ENCODE measurements at places on chromosomes 6 and 20.

DNA sequence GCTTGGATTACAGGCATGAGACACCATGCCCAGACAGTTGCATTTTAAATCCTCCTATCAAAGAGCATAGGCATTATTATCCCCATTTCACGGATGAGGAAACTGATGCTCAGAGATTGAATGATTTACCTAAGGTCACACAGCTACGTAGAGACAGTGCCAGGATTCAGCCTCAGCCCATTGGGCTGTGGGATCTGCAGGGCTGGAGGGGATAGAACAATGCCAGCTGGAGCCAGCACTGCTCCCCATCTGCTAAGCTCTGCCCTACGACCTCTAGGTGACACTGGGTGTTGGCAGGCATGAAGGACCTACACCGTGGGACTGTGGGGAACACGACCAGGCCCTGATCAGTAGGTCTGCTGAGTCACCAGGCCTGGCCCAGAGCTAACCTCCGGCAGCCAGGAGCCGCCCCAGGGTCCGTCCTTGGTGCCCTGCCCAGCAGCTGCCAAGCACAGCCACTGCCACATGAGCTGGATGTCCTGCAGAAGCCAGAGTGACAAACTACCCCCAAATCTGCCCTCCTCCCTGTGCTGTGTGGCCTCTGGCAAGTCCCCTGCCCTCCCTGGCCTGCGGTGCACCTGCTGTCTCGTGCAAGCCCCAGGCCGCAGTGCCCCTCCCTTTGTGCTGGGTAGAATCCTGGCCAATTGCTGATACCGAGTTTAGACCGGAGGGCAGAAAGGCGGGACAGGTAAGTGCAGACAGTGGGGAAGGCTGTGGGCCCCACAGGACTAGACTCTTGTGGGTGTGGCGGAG is 47.6 kb upstream of the PTGIS start:
- no peak for DNase-seq

DNA sequence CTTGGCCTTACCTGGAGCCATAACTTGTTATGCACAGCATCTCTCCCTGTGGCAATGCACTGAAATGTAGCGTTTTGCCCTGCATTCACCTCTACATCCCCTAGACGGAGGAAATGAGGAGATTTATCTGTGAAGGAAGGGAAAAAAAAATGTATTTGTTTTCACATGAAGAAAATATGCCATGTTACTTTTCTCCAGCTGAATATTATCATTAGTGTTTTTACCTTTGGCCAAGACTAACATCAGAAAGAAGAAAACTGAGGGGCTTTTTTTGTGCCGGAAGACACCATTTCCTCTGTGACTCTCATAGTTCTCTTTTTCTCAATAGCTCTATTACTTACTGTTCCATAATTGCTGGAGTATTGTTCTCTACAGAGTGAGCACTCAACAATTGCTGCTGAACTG is 280.4 kb downstream of the PTPRK start:
- DNase-seq, result no peak

GRCh38 chr6:27693766-27694546 is 218.2 kb downstream of the OR2B2 start:
- DNase-seq, result no peak

DNA sequence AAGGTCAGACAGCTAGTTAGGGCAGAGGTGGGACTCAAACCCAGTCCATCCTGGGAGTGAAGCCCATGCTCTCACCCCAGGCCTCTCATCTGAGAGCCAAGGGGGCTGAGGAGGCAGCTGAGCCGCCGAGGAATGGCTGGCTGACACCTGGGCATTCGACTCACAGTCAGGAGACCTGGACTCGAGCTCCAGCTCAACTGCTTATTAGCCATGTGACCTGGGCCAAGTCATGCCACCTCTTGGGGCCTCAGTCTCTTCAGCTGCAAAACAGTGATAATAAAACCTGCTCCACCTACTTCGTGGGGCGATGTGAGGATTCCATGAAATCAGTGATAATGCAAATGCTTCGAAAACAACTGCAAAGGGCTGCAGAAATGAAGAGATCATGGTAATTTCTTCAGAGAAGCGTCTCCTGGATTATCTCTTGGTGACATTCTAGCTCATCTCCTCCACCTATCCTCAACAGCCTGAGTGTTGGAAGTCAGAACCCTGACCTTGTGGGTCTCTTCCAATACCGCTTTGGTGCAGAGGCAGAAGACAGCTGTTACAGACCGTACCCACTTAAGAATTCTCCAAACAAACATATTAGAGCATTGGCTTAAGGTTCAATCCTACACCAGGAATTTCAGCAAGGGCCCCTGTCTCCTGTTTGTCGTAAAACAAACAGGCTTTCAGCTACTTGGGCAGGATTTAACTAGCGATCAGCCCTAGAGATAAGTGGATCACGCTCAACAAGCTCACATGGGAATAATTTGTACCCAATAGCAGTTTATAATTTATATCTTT is 60.0 kb upstream of the PIM1 start:
- DNase-seq, result no peak

GRCh38 chr20:24388828-24389380 is 80.5 kb upstream of the SYNDIG1 start:
- no peak for DNase-seq

DNA sequence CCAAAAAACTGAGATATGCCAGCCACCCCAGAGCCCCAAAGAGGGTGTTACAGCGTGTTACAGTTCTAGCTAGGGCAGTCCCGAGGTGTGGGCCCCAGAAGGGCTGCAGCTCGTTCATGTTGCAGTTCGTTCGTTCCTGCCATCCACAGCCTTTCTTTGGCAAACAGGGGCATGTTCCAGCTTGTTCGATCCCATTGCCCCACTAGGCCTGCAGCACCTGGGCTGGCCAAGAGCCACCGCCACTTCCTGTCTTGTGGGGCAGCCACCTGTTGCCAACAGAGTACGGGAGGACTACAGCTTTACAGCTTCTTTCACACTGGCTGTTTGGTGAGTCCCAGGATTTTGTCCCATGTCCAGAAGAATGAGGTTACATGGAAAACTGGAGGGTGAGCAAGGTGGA is 198.1 kb downstream of the MMUT start:
- no peak for DNase-seq

GRCh38 chr6:152161501-152161900 is 354.0 kb downstream of the ESR1 start:
- no peak for DNase-seq

DNA sequence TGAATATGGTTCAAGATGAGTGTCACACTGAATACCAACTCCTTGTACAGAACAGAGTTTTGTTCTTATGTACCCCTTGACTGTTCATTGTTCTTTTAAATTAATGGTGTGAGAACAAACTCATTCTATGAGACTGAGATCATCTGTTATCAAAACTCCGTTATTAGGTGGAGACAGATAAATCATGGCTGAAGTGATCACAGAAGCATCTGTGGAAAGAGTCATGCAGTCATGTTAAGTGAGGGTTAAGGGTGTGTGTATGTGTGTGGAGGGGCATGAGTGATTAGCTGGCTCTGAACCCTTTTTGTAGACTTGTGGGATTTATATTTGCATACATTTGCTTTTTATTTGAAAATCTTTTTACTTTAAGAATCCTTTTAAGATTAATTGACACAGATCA is 24.7 kb downstream of the ADGRG6 start:
- DNase-seq, result no peak

GRCh38 chr6:16999491-17000436 is 102.1 kb upstream of the STMND1 start:
- DNase-seq, result no peak

DNA sequence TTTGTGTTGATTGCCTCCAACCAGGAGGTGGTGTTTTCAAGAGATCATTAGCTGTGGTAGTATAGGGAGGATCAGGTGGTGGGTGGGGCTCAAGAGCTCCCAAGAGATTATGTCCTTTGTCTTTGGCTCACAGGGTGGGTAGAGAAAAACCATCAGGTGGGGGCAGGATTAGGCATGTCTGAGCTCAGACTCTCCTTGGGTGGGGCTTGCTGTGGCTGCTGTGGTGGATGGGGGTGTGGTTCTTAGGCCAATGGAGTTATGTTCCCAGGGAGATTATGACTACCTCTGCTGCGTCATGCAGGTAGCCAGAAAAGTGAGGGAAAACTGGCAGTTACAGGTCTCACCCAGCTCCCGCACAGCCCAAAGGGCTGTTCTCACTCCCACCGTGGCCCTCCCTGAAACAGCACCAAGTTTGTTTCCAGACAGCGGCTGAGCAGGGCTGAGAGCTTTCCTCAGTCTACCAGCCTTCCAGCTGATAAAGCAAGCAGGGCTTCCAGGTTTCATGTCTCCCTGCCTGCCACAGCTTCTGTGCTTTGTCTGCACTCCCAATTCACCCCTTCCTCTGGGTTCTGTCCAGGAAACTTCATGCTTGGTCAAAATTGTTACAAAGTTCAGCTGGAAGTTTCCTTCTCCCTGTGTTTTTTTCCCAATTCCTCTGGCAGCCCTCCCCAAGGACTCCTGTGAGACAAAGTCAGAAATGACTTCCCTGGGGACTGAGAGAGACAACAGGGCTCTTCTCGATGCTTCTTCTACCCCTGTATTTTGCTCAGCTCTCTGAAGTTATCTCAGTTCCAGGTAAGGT is 481.1 kb upstream of the MAN1A1 start:
- no peak for DNase-seq

GRCh38 chr6:134534708-134535149 is 216.8 kb upstream of the SGK1 start:
- no peak for DNase-seq

- DNase-seq, result no peak
Observed at GRCh38 chr20:8161264-8162071, 29.4 kb downstream of the PLCB1 start.

DNA sequence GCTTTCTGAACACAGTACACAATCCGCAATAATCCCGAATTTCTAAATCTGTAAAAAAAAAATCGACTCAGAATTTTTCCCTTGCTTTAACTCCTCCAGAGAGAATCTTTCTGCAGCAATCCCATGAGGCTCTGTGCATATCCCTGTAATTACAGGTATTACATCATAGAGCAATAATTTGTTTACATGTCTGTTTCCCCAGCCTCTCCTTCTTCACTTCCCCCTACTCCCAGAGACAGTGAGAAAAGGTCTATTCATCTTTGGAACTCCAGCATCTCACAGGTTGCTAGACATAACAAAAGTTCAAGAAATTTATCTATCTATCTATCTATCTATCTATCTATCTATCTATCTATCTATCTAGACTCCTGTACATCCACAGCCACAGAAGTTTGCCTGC is 26.0 kb downstream of the KLHL31 start:
- DNase-seq, result no peak

DNA sequence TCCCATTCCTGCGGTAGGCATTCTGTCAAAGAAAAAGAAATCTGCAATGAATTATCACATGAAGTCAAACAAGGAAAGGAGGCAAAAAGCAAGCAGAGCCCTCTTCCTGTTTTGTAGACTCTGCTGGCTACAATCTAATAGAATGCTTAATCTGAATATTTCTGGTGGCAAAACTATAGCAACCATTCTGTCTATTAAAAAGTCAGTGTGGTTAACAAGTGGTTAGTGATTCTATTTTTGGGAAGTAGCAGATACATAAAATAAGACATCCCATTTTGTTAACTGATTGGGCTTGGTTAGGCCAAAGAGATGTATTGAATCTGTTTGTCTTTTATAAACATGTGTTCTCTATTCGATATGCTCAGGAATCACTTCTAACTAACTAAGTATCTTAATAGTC is 442.3 kb downstream of the CDC5L start:
- DNase-seq, result no peak

DNA sequence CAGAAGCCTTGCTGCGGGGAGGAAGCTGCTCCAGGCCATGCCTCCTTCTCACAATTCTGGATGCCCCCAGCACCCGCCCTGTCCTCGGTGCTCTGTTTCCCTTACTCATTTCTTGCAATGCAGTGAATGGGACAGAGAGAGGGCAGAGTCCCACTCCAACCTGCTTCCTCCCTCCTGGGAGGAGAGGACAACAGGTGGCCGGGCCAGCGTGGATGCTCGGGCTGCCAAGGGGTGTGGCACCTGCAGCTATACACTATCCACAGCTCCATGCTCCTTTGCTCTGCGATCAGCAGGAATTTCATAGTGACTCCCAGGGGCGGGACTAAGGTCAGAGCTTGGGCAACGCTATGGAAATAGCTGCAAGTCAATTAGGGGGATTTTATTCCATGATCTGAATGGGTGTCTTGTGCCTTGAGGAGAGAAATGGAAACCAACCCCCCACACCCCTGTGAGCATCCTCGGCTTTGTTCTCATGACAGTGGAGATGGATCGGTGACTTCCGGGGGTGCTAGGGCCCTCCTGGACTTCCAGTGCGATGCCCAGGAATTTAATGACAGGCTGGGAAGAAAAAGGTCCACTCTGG is 192.5 kb downstream of the MYLK4 start:
- DNase-seq, result no peak

DNA sequence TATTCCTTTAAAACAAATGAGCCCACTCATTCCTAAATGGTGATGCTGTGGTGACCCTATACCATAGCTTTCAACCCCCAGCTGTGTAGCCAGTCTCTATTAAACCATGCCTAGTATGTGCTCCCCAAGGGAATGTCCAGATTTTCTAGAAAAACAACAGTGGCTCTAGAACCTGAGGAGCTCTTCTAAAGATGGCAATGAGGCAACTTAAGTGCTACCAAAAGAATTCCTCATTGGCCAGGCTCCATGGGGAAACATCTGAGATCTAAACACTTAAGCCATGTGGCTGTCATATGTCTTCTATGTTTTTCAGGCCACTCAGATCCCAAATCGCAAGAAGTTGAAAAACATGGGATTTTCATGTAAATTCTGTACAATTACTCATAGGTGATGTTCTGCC is 191.0 kb downstream of the TPBG start:
- no peak for DNase-seq

GRCh38 chr6:19662911-19663310 is 174.3 kb upstream of the ID4 start:
- DNase-seq, result no peak

GRCh38 chr6:63066055-63066704 is 145.1 kb upstream of the FKBP1C start:
- DNase-seq, result no peak

- DNase-seq, result no peak
Observed at GRCh38 chr20:5882166-5882565, 68.2 kb downstream of the TRMT6 start.

GRCh38 chr6:70363741-70364493 is 49.4 kb upstream of the FAM135A start:
- no peak for DNase-seq

DNA sequence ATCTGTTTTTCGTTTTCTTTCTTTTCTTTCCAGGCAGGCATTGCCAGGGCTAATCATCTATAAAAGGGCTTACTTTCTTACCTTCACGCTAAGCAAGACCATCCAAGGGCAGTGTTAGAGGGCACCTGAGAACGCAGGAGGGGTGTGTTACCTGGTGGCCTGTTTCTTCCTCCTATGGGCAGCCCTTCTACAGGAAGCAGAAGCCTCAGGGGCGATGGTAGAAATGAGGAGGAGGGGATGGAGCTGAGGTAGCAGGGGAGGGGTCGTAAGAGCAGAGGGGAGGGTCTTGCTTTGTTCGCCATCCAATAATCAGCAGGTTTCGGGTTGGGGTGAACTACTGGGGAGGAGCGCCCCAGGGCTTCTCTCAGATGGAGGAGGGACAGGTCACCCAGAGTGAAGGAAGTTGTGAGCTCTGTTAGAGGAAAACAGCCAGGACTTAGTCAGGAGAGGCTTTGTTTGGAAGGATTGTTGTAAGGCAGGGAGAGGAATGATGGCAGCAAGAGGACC is 1.5 kb upstream of the CCR6 start:
- no peak for DNase-seq

- no peak for DNase-seq
Observed at GRCh38 chr6:138044458-138044857, 62.8 kb downstream of the PERP start.

- no peak for DNase-seq
Observed at GRCh38 chr6:82072751-82073150, 174.8 kb downstream of the IBTK start.
